ENCODE measurements at places on chromosomes 11 and 22.

- DNase-seq, result no peak
Observed at GRCh38 chr22:42792909-42793847, 63.9 kb downstream of the ARFGAP3 start.

GRCh38 chr11:134742956-134743819, 331.1 kb upstream of the B3GAT1 start:
- no peak for DNase-seq

DNA sequence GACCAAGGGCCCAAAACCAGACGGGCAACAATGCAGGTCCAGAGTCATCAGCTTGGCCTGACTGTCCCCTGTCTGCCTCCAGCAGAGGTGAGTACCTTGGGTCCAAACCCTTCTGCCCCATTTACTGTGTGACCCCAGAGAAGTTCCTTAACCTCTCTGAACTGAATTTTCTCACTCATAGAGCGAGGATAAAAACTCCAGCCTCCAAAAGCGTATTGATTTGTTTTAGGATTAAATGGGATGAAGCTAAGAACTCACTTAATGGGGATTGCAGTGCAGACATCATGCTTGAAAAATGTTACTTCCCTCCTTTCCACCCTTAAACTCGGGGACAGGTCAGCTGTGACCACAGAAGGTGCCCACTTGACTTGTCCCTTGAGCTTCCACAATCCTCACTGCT, 22.6 kb downstream of the IGLL1 start:
- DNase-seq, result no peak

- DNase-seq, result peak; percentile 87
Observed at GRCh38 chr11:35173011-35173511, 34.1 kb downstream of the CD44 start.

- peak; percentile 54 for DNase-seq
Observed at GRCh38 chr11:58075781-58076180, 45.0 kb downstream of the OR6Q1 start.

- no peak for DNase-seq
Observed at GRCh38 chr11:105696000-105696399, 86.1 kb downstream of the GRIA4 start.

DNA sequence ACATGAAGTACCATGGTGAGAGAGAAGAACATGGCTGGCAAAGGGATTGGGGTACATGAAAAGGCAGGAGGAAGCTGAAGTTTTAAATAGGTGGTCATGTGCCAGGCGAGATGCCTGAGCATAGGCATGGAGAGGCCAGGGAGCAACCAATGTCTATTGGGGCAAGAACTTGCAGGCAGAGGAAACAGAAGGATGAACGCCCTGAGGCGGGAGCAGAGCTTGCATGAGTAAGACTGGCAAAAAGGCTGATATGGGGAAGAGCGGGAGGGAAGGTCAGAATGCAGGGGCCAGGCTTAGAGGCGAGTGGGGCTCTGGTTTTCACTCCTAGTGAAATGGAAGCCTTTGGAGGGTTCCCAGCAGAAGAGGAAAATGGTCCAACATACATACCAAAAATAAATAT, 52.5 kb upstream of the VSTM5 start:
- DNase-seq, result no peak

- DNase-seq, result no peak
Observed at GRCh38 chr11:92347454-92347853, 122.8 kb downstream of the FAT3 start.

DNA sequence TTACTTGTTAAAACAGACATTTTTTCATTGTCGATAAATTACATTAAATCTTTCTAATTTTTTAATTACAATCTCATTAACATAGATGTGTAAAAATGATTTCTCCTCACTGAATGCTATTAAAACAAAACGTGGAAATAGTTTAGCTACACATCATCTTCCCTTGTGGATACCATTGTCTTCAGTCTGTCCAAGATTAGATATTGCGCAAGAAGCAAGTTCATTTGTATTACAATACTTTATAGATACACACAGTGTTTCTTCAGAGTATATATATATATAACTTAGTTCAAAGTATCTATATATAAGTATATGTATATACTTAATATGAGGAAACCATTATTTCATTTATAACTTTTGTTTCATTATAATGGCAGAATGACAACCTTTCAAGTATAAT, 883.3 kb upstream of the CNTN5 start:
- DNase-seq, result no peak

DNA sequence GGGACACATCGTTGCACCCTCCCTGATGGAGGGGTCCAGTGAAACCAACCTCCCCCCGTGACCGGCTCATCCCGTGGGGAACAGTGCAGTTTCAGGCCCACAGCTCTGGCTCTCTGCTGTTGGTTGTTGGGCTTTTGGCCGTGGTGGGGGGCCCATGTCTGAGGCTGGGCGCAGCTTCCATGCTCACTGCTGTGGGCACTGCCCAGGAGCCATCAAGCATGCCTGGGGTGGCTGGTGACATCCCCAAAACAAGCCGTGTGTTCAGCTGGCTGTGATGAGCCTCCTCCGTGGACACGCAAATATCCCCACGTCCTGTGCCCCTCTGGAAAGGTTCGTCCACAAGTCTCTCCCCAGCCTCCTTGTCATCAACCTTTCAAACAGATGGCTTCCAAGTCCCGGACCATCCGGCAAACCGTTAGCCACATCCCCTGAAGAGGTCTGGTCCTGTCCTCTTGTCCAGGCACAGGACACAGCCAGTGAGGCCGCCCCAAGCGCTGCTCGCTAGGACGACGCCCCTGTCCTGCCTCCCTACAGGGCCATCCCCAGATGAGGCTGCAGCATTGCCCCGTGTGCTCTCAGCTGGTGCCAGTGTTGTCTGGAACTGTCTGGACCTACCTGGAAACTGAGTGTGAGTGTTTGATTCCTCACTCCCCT, 29.4 kb upstream of the BRSK2 start:
- no peak for DNase-seq

DNA sequence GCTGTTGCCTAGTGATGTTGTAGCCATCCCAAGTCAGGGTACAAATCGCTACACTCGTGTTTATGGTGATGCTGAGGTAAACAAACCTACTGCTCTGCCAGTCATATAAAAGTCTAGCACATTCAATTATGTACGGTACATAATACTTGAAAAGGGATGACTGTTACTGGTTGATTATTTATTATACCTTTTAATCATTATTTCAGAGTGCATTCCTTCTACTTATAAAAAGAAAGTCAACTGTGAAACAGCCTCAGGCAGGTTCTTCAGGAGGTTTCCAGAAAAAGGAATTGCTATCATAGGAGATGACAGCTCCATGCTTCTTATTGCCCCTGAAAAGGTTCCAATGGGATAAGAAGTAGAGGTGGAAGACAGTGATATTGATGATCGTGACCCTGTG, 652.5 kb upstream of the KIRREL3 start:
- DNase-seq, result no peak

- no peak for DNase-seq
Observed at GRCh38 chr11:7499081-7499480, 13.8 kb downstream of the OLFML1 start.

GRCh38 chr11:15865212-15865987, 490.9 kb downstream of the SOX6 start:
- no peak for DNase-seq

DNA sequence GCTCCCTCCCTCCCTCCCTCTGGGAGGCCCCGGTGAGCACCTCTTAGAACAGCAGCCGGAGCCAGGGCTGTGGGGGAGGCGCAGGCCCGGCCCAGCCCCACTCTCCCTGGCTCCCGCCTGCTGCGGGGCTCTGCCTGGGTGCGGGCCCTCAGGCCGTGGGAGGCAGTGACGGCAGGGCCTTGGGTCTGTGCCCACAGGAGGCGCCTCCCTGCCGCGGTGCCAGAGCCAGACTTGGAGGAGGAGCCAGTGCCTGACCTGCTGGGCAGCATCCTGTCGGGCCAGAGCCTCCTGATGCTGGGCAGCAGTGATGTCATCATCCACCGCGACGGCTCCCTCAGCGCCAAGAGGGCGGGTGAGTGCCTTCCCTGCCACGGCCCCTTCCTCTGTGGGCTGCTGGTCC, 9.5 kb downstream of the IRF7 start:
- DNase-seq, result peak; percentile 54

- no peak for DNase-seq
Observed at GRCh38 chr11:83317757-83318690, 31.9 kb upstream of the CCDC90B start.

GRCh38 chr11:57885298-57886050, 123.9 kb downstream of the CTNND1 start:
- DNase-seq, result no peak

GRCh38 chr11:293852-294661, 5.1 kb downstream of the PGGHG start:
- no peak for DNase-seq

GRCh38 chr11:66032957-66033735, 6.9 kb upstream of the CATSPER1 start:
- no peak for DNase-seq

GRCh38 chr11:60211206-60211605, 28.3 kb upstream of the MS4A6A start:
- DNase-seq, result no peak

DNA sequence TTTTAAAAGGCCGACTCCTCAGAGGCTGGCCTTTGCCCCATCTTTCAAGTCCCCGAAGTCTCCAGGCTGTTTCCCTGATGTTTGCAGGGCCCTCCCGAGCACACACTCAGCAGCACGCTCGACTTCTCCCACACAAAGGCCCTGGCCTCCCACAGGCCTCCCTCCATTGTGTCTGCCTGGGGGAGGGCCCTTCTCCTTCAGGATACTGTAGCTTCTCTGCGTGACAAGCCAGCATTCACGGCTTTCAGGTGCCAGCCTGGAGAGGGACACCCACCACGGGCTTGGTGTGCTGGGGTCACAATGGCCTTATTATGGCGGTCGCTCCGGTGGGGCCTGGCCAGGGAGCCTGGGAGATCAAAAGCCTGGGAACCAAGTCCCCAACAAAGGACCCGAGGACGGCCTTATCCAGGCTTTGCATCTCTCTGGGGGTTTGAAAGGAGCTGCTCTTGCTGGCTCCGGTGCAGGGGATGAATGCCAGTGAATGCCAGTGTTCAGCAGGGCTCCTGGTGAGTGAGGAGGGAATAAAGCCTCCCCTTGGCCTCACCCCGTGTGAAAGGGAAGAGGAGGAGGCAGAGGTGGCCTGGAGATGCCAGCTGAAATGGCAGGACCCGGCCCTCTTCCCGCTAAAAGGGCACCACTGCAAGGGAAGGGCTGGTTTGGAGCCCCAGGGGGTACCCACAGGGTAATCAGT, 55.0 kb downstream of the TRAF6 start:
- DNase-seq, result peak; percentile 50

DNA sequence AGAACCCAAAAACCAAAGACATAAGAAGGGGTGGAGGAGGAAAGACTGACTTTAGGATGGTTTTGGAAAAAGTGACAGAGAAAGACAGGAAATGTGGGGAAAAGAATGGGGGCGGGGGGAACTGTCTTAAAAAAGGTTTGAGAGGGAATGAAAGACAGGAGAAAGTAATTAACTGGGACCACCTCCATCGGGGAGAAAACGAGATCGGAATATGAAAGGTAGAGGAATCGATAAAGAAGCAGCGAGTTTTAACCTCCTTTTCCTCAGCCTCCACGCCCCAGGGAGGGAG, 524 bp downstream of the MTMR2 start:
- no peak for DNase-seq

- DNase-seq, result no peak
Observed at GRCh38 chr11:64591257-64592233, 525 bp downstream of the SLC22A12 start.

DNA sequence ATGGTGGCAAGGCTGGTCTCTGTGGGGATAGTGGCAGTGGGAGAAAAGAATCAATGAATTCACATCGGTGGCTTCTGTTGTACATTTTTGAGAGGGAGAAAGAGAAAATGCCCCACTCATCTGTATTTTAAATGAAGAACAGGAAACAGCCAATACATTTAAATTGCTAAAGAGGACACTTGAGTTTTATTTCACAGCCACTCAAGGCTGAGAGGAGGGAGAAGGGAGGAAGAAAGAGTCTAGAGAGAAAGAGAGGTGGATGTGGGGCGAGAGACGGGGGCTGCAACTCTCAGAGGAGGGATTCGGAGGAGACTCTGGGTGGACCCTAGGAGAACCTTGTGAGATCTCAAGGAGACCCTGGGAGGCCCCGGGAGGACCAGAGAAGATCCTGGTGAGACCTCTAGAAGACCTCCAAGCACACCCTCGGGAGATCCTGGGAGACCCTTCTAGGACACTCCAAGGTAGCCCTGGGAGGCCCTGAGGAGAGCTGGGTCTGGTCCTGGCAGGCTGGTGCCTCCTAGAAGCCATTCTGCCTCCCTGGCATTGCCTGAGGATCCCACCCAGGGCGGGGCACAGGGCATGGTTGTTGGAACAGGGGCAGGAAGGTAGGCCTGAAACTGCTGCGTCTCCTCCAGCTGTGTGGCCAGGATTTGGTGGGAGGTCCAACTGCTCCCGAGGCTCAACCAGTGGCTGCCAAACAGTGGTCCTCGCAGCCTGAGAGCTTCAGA, 91.0 kb upstream of the SHISAL1 start:
- no peak for DNase-seq

GRCh38 chr11:132080127-132080526, 709.7 kb downstream of the NTM start:
- DNase-seq, result no peak

- peak; percentile 28 for DNase-seq
Observed at GRCh38 chr22:41925783-41926460, 684 bp downstream of the TNFRSF13C start.

Measured in fibroblast of lung (primary cell).